ENCODE measurements at places on chromosomes 1 and 21.

- DNase-seq = no peak
These were observed 18.1 kb downstream of the KIAA0040 start for GRCh38 chr1:175174309-175175102.

DNA sequence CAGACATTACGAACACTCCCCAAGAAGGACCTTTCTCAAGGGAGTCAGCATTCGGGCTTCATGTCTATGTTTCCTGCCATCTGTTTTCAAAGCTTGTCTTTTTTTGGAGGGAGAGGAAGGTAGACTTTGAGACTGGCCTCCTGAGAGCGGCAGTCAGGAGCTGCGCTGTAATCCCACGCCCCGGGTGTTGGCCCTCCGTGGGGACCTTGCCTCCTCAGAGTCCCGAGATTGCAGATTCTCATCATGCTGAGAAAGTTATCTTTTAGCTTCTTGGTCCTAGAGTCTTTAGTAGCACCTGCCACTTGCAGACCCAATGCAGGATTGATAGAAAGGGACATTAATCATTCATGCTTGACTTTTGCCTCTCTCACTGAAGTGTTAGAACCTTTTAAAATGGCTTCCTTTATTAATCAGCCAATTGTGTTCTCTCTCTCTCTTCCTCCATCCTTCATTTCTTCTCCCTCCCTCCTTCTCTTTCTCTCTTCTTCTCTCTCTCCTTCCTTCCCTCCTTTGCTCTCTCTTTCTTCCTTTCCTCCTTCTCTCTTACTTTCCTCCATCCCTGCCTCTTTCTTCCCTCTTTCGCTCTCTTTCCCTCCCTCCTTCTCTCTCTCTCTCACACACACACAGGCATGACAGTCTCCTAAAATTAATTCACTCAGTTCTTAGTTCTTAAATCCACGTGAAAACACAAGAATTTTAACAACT, 25.2 kb upstream of the GNPAT start:
- DNase-seq = no peak

DNA sequence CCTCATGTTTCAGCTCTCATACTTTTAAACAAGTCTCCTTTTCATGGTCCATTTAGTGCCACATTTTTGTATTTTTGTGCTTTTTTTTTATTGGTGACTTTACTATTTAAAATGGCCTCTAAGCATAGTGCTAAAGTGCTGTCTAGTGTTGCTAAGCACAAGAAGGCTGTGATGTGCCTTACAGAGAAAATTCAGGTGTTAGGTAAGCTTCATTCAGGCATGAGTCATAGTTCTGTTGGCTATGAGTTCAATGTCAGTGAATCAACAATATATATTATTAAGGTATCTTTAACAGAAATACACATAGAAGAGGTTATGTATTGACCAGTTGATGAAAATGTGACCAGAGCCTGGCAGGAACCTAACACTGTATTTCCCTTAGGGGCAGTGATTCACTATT, 12.8 kb upstream of the FUBP1 start:
- no peak for DNase-seq

DNA sequence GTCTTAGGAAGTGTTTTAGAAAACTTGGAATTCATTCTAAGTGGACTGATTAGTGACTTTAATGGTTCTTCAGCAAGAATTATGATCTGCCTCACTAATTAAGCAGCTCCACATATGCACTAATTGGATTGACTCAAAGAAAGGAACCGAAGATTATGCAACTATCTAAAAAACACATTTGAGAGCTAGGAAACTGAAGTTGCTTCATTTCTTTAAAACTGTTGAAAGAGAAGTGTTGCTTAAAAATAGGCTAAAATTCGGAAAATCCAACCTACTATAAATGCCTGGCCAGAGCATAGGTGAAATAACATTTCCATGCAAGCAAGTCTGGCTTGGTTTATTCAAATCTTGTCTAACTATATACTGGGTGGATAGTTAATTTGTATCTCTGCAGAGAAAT, 502.9 kb upstream of the ZRANB2 start:
- DNase-seq = no peak

DNA sequence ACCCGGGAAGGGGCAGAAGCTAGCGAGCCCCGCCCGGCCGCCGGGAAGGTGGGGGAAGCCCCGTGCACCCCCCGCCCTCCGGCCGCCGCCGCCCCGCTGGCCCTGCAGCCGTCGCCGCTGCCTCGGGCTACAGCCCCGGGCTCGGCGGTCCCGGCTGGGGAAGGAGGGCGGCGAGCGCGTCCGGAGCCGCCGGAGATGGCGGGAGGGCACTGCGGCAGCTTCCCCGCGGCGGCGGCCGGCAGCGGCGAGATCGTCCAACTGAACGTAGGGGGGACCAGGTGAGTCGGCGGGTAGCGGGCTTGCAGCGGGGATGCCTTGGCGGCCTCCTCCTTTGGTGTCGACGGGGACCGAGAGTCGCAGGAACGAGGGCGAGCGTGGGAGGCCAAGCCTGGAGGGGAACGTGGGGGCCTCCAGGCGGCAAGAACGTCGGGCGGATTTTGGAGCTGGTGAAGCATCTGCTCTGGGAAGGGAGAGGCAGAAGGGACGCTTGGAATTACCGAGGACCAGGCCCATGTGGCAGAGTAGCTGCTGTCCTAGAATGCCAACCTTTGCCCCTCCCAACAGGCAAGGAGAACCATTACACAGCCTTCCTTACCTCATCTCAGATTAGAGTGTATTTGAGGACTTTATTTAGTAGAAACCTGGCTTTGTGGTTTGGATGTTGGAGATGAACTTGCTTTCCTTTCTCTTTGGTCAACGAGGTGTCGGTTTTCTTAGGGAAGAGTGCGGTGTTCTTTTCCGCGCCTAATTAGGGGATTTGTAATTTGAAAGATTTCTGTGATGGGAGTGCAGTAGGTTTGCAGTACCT, 591 bp downstream of the KCTD3 start:
- DNase-seq = no peak

DNA sequence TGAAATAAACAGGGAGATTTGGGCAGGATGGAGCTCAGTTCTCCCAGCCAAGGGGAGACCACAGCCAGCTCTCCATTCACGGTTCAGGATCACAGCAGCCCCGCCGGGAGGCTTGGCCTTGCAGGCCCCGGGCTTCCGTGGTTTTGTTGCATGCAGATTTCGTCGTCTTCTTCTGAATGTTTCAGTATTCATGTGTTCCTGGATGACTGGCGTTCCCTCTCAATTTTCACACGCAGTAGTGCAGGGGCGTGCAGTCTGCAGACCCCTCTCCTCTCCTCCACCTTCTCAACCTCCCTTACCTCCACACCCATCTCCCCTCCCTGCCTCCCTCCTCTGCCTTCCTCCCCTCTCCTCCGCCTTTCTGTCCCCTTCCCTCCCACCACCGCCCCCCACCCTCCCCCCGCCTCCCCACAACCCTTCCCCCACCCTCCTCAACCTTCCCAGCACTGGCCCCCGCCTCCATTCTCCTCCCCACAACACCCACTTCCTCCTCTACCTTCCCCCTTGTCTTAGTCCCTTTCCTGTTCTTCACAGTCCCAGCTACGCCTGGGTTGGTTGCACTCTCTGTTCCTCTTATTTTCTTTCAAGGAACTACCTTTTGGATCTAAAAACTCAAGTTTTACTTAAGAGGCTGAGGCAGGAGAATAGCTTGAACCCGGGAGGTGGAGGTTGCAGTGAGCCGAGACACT, 8.4 kb upstream of the SLC19A1 start:
- DNase-seq = no peak

DNA sequence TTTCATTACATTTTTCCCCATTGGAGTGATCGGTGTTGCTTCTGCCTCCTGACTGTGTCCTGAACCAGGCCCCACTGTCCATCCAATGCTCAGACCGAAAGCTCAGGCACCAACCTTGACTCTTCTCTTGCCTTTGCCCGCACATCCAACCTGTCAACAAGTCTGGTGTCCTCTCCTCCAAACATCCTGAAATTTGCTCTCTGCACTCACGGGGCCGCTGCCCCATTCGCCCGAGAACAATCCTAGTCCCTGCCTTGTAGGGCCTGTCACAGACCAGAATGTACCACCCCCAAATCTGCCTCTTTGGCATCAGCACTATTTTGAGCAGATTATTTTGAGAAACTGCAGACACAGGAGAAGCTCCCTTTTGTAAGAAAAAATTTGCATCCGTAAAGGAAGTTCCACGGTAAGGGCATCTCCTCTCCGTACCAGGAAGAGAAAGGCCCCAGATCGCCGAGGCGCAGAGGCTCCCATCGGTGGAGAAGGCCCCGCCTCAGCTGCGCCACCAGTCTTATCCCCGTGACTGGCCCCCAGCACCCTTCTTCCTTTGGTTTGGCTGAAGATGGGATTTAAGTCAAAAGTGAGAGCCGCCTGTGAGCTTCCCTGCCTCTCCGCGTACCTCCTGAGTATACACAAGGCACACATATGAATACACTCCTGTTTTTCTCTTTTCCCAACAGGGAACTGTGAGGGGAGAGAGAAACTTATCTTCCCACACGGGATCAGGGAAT, 7.1 kb downstream of the MORN1 start:
- no peak for DNase-seq

DNA sequence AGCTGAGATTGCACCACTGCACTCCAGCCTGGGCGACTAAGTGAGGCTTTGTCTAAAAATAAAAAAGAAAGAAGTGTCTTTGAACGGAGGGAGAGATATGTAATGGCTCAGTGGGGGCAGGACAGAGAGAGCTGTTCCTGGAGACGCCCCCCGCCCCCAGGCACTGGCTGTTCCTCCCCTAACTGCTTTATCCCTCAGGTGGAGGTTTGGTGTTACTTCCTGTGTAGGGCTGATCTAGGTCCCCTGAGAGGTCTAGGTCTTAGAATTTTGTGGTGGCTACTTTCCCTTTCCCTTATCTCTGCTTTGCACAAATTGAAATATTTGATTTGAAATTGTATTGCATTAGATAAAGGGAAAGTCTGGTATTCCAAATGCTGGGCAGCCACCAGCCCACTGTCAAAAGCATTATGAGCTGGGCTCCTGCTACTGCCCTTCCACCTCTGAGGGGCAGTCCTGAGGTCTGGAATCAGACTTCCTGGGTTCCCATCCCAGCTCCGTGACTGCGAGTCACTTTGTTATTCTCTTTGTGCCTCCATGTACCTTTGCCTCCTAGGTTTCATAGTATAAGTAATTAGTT, 134.8 kb upstream of the KIF26B start:
- DNase-seq = no peak

DNA sequence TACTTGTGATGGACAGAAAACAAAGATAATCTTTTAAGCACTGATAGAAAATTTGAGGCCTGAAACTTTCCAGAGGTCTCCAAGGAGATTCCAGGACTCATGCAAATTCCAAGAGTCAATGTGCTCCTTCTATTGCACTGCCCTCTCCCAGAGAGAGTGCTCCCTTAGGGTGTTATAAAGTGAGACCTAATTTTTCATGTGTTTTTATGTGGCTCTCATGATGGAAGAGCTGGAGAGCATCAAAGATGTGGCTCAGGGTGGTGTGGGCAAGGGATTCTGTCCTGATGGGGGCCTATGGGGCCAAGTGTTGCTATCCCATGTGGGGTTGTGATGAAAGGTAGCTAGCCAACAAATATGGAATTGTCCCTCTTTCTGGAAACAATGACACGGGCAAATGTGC, 101.3 kb downstream of the PRRX1 start:
- no peak for DNase-seq

- no peak for DNase-seq
These were observed 21.0 kb upstream of the RAP1A start for GRCh38 chr1:111598544-111598943.

DNA sequence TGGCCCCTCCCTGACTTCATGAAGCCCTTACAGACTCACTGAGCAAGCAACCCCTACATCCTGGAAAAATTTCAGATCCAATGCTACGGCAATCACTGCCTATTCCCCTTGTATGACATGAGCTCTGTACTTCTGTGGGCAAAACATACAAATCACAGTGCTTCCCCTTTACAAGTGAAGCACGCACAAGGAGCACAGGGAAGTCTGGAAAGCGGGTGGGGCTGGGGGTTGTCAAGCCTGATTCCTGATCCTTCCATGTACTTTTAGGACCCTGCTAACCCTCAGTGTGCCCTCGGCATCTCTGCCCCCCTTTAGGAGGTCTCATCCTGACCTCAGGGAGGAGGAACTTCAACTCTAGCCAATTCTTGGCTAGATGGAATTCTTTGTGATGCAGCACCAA, 405.7 kb upstream of the POU3F1 start:
- no peak for DNase-seq

DNA sequence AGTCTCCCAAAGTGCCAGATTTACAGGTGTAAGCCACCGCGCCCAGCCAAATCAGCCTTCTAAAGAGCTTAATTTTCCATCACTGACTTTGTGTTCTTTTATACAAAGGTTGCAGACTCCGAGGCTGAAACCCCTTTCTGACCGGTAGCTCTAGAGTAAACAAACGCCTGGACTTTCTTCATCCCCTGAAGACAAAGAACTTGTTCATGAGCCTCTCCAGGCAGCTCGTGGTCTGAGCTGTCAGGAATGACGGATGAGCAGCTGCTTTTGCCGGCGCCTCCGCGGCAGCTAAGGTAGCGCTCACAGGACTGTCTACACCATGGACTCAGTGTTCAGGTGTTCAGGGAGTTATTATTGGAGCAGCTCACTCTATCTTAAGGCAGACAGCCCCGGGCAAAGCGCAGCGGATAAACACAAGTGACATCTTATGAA, 128.5 kb upstream of the ERRFI1 start:
- no peak for DNase-seq

GRCh38 chr1:10957133-10957532, 55.3 kb upstream of the TARDBP start:
- DNase-seq = no peak

- DNase-seq = no peak
These were observed 2028.7 kb downstream of the NCAM2 start for GRCh38 chr21:23026878-23027277.

GRCh38 chr1:232577772-232578171, 52.2 kb downstream of the SIPA1L2 start:
- DNase-seq = no peak

DNA sequence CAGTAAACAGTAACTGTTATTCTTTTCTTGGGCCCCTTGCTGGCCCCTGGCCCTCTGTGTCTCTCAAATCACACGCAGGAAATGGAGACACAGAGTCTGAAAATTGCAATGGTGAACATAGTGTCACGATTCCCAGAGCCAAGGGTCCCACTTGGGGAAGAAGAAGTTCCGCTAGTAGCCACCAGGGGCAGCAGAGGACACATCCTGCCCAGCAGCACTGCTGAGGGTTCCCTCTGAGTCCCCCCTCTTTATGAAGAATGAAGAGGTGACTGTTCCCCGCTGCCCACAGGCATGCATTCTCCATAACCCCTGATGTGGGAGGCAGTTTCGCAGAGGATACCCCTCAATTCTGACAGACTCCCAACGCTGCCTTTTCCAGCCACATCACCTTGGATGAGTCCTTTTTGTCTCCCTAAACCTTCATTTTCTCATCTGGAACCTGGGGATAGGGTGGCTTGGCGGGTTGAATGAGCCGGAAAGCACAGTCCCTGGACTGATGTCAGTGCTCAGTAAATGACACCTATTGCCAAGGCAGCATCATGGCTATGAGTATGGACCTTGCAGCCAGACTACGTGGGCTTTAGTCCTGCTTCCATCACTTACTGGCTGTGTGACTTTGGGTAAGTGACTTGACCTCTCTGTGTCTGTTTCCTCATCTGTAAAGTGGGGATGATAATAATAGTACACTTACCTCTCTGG, 238.0 kb upstream of the TMEM51 start:
- DNase-seq = peak; percentile 5

GRCh38 chr1:86750530-86750929, 46.2 kb downstream of the SH3GLB1 start:
- no peak for DNase-seq

All from stimulated activated CD8-positive, alpha-beta memory T cell treated with anti-CD3 and anti-CD28 coated beads, Interleukin-4, amount 100 ng/mL, for 1 hour (primary cell).